Anterior cingulate cortex (tissue), 58 donors: ENCODE measurements at places on chromosomes 13 and 19.

GRCh38 chr13:38401276-38401675, 51.6 kb downstream of the UFM1 start:
- DNase-seq, result no peak

- no peak for DNase-seq
Observed at GRCh38 chr13:43933378-43933777, 53.7 kb downstream of the LACC1 start.

- DNase-seq, result no peak
Observed at GRCh38 chr13:104553186-104553585, 1487.0 kb upstream of the SLC10A2 start.

DNA sequence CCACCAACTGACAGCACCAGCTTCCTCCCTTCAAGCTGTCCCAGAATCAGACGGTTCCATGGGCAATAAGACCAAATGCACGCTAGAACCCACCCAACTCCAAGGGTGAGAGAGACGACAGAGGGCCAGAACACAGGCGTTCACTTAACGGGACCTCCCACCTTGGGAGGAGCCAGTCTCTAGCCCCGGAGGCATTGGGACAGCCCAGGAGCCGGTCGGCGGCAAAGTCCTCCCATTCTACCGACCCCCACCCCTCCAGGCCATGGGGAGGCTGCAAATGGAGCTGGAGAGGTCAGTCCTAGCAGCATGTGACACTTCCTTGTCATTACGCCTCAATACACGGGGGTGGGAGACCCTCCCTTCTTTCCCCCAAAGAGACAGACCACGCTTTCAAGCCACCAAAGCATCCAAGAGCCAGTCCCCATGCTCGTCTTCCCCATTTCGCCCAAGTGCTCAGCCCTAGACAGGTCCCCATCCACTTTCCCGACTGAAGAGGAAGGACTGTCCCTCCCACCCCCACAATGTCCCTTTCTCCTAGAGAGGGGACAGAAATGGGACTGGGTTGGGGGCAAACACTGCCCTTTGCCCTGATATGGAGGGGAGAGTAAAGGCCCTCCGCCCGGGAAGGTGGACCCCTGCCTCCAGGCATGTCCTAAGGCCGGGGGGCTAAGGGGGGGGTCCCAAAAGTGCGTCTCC, 964 bp downstream of the KHSRP start:
- DNase-seq, result no peak

DNA sequence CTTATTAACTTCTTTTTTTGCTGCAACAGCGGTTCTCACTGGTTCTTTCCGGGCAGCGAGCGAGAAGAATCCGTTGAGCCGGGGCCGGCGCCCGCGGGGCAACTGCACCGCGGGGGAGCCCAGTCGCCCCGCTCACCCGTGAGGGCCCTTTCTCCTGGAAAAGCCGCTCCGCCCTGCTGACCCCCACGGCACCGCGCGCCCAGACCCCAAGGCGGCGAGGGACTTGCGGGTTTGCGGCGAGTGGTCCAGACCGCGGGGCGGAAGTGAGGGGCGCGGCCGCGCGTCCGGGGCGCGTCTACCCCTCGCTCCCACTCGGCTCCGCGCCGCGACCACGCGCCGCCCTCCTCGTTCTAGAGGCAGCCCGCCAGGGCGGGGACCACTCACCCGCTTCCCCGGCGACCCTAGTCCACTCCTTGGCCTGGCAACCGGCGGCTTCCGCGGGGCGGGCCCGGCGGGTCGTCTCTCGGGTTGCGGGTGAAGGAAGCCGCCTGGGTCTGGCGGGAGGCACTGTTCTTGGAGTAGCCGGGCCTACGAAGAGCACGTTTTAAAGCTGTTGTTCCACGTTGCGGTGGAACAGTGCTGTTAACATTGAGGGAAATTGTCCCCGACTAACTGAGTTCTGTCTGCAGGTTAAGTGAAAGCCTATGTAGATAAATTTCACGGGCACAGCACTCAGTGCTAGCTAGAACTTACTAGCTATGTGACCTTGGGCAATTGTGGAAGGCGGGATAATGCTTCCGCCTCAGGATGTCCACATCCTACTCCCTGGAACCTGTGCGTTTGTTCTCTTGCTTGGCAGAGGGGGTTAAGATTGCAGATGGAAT, at the start of gene NEK3:
Gene NEK3, minus strand, starts transcription at position 439 of the 824 bp plus-strand sequence. CDS start 3,406 bp downstream, outside the sequence.
- peak; percentile 71 for DNase-seq

DNA sequence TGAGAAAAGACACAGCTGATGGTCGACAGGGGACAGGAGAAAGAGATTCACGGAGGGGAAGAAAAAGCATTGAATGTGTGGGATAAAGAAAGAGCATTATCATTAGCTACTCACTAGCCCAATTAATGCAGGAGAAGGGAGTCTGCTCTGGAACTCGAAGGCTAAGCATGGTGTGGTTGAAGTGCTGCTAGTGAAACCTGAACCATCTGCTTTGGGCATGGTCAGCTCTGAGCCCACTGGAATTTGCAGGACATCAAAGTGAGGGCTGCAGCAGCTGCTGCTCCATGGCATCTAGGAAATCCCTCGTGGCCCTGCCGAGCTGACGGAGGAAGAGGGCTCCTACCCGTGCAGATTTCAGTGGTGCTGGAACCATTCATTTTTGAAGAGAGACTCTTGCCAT, 320.3 kb downstream of the ATP8A2 start:
- no peak for DNase-seq

- no peak for DNase-seq
Observed at GRCh38 chr13:26280295-26280694, 26.4 kb downstream of the CDK8 start.

- peak; percentile 75 for DNase-seq
Observed at GRCh38 chr19:35715981-35716800, 1.6 kb upstream of the KMT2B start.

DNA sequence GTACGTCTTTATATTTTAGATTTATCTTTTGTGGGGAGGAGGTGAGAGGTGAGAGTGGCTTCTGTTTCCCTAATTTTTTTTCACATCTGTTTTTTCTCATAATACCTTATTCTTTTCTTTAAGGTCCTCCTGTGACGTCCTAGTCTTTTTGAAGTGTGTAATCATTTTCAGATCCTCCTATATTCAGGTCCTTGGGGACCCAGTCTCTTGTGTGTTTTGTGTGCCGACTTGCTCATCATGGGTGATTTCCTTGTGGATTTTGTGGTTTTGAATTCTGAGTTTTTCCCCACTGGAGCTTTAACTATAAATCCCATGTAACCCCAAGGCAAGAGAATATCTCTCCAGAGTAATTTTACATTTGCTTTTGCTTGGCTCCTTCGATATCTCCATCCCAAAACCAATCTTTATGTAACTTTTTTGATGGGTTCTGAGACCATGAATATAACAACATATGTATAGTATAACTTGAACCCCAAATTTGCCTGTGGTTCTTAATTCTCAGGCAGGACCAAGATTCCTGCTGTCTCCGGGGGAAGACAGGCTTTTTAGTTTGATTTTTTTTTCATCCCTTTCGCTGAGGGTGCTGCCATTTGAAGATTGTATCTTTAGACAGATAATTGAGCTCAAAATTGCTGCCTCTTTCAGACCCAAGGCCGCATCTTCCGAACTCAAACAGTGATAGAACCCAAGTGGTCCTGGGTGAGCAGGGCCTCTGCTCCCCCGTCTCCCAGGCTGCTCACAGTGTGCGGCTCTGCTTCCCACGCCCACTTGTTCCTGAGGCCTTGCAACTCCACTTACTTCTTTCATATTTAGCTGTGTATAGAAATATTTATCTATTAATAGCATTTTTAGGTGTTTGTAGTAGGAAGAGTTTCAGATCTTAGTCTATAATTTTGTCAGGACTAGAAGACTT, 59.1 kb upstream of the GPR183 start:
- DNase-seq, result no peak

GRCh38 chr19:45508861-45509691, 1.8 kb downstream of the VASP start:
- no peak for DNase-seq

- DNase-seq, result no peak
Observed at GRCh38 chr13:34750078-34750931, 191.8 kb upstream of the NBEA start.

GRCh38 chr13:34246511-34246910, 428.6 kb downstream of the RFC3 start:
- no peak for DNase-seq

- no peak for DNase-seq
Observed at GRCh38 chr13:30241532-30241931, 65.8 kb downstream of the KATNAL1 start.

DNA sequence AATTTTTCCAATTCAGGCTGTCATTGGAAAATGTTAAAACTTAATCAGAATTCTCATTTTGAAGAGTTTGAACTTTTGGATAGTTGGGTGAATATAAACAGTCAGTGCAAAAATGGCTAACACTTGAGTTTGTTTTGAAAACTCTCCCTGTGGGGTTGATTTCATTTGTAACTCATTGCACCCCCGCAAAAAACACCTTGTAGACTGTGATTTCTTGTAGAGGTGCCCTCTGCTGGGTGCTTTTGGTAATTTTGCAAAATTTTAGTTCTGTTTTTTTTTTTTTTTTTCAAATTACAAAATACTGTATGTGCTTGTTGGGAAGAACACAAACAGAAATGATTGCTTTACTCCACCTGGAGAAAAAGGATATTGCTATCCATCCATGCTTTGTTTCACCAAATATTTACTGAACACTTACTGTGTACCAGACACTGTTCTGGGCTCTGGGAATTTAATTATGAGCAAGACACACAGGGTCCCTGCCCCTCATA, 28.2 kb upstream of the GPI start:
- no peak for DNase-seq

DNA sequence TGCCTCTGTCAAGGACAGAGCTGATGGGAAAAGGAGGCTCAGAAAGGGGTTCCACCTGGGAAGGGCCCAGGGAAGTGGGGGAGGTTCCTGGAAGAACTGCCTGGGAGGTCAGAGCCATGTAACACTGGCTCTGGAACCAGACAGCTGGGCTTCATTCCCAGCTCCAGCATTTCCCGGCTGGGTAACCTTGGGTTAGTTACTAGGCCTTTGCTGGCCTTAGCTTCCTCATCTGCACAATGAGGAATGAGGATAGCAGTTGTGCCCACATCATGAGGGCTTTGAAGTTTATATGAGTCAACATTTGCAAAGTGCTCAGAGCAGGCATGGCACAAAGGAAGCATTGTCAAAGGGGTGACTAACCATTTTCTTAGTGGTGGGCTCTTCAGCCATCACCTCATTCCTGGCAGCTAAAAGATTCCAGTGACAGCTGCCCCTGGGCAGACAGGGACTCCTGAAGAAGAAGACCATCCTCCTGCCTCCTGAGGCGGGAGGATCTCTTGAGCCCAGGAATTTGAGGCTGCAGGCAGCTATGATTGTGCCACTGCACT, 1.7 kb upstream of the DNAJB1 start:
- no peak for DNase-seq

GRCh38 chr13:53507741-53508140, 479.1 kb downstream of the OLFM4 start:
- no peak for DNase-seq

DNA sequence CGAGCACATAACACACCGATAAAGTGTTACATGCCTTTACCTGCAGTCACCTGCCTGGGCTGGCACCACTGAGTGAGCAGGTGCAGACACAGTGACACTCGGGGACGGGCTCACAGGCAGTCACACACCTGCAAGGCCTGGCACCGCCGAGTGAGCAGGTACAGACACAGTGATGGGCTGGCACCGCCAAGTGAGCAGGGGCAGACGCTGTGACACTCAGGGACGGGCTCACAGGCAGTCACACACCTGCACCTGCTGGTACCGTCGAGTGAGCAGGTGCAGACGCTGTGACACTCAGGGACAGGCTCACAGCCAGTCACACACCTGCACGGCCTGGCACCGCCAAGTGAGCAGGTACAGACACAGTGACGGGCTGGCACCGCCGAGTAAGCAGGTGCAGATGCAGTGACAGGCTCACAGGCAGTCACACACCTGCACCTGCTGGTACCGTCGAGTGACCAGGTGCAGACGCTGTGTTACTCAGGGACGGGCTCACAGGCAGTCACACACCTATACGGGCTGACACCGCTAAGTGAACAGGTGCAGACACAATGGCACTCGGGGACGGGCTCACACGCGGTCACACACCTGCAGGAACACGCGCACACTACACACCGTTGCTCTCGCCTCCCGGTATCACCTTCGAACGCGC, 470 bp downstream of the ZNF835 start:
- DNase-seq, result no peak

GRCh38 chr19:50326101-50326664, 3.0 kb downstream of the KCNC3 start:
- no peak for DNase-seq

DNA sequence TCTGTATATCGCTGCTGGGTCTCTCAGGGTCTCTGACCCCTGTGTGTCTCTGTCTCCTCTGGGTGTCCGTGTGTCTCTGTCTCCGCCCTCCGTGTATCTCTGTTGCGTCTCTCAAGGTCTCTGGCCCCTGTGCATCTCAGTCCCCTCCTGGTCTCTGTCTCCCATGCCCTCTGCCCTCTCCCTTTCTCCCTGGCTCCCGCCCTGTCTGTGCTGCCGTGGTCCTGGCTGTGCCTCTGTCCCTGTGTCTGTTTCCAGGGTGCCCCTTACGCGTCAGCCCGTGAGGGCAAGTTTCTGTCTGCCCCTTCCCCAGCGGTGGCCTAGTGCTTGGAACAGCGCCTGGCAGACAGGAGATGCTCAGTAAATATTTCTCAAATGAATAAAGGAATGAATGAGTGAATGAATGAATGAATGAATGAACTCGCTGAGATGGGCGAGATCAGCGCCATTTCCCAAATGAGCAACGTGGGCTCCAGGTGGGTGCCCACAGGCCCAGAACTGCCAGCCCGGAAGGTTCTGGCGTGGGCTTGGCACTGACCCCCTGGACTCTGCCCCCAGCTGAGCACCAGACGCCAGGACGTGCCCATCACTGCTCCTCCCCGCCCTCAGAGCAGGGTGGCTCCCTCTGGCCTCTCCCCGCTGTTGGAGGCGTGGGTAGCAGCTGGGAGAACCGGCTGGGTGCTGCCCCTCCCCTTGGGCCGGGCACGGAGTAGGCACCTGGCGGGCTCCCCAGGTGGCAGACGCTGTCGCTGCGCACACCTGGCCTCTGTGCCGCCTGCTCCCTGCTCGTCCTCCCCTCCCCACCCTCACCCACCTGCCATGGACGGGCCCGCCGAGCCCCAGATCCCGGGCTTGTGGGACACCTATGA, at the start of gene SULT2B1:
Gene SULT2B1, plus strand, starts transcription at position 736 of the 866 bp plus-strand sequence. Its CDS starts 81 bp downstream, at position 817.
- no peak for DNase-seq

- no peak for DNase-seq
Observed at GRCh38 chr13:24181991-24182702, 21.6 kb downstream of the SPATA13 start.

GRCh38 chr19:18646535-18647370, 9.9 kb downstream of the KLHL26 start:
- no peak for DNase-seq

GRCh38 chr19:9793071-9793591, 24.6 kb upstream of the ZNF846 start:
- DNase-seq, result no peak

- no peak for DNase-seq
Observed at GRCh38 chr19:47749326-47749725, 4.0 kb downstream of the NOP53 start.

- no peak for DNase-seq
Observed at GRCh38 chr19:41563854-41564514, 12.0 kb upstream of the CEACAM21 start.

GRCh38 chr13:47188802-47189201, 291.9 kb upstream of the HTR2A start:
- DNase-seq, result no peak

GRCh38 chr13:33752597-33752996, 65.4 kb upstream of the RFC3 start:
- no peak for DNase-seq

- no peak for DNase-seq
Observed at GRCh38 chr13:41751277-41751676, 209.6 kb downstream of the VWA8 start.

- DNase-seq, result no peak
Observed at GRCh38 chr13:34411177-34411576, 530.9 kb upstream of the NBEA start.
